ENCODE measurements at places on chromosomes 11 and 22. TPM values are rescaled to one million over a fixed set of nuclear protein-coding genes. Genes with fewer than 3 reads are reported as not detected.

DNA sequence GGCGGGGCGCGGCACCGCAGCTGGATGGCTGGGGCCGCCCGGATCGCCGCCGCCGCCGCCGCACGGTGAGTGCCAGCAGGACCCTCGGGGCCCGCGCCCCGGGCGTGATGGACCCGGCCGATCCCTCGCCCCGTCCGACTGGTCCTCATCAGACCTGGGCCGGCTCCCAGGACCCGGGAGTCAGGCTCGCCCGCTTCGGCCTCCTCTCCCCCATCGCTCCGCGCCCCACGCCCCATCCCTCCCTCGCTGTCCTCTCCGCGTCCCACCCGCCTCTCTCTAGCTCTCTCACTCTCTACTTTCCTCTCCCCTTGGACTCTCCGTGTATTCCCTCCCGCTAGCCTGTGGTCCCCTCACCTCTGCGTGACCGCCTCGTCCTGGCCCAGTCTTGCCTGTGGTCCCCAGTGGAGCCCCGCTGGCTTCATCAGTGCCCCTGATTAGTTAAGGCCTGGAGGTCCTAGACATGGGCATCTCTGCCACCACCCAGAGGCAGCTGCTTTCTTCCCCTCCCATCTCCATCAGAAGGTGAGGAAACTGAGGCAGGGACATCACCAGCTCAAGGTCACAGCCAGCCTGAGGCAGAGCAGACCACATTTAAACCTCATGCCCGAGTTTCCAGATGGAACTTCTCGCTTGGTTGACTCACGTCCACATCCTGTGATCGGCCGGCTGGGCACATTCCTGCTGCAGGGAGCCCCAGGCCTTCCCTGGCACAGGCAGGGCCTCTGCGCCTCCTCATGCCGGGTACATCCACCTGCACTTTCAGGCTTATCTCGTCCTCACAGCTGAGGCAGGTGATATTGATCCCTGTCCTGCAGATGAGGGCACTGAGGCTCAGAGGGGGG lies 429 bp downstream of the SLC39A13 start:
- no peak for DNase-seq
- peaks cover 44% of the 10 kb centered on the region for H3K4me1 ChIP-seq
- peak overlapping the region; percentile 80 for H3K4me3 ChIP-seq
- peak overlapping the region; percentile 96 for H3K27ac ChIP-seq
- no peaks in the 10 kb centered on the region for H3K27me3 ChIP-seq

The APOA1 gene
- not detected for total RNA-seq

The UBE4A gene
- total RNA-seq = 49.0 TPM

DNA sequence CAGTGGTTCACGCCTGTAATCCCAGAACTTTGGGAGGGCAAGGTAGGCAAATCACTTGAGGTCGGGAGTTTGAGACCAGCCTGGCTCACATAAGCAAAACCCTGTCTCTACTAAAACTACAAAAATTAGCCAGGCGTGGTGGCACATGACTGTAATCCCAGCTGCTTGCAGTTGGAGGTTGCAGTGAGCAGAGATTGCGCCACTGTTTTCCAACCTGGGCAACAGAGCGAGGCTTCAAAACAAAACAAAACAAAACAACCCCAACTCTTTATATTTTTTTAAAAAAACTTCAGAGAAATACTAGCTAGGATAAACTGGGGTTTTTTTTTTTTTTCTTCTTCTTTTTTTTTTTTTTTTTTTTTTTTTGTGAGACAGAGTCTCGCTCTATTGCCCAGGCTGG lies 31.8 kb upstream of the RAPSN start:
- H3K36me3 ChIP-seq = peaks cover 69% of the 10 kb centered on the region
- DNase-seq = no peak
- no peak overlapping the region for H3K4me3 ChIP-seq

The CTSW gene
- total RNA-seq = 13.7 TPM

DNA sequence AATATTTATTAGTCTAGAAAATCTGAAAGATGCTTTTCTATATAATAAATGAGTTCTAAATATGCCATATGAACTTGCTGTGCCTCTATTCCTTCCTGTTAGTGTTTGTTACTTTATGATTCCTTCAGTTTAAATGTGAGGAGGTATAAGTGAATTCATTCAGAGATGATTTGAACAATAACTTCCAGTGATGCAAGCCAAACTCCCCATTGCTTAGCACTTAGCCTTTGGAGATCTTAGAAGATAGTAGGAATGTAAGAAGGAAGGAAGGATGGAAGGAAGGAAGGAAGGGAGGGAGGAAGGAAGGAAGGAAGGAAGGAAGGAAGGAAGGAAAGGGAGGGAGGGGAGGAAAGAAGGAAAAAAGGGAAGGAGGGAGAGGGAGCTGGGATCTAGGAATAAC lies 25.1 kb downstream of the MMP13 start:
- H3K36me3 ChIP-seq = no peaks in the 10 kb centered on the region
- DNase-seq = no peak
- H3K4me1 ChIP-seq = peaks cover 3% of the 10 kb centered on the region
- no peak overlapping the region for H3K27ac ChIP-seq

The OR51D1 gene
- total RNA-seq = not detected

DNA sequence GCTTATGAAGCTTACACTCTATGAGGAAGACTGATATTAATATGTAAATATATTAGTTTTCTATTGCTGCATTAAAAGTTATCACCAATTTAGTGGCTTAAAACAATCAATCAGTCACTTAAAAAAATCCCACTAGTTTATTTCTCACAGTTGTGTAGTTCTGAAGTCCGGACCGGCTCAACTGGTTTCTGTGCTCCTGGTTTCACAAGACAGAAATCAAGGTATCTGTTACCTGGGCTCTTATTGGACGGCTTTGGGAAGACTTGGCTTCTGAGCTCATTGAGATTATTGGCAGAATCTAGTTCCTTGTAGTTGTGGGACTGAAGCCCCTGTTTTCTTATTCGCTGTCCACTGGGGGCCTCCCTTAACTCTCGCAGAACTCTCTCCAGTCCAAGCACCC lies 343.0 kb downstream of the RAB38 start:
- no peaks in the 10 kb centered on the region for H3K4me1 ChIP-seq
- H3K27me3 ChIP-seq = no peaks in the 10 kb centered on the region
- no peak overlapping the region for H3K27ac ChIP-seq
- H3K36me3 ChIP-seq = no peaks in the 10 kb centered on the region

DNA sequence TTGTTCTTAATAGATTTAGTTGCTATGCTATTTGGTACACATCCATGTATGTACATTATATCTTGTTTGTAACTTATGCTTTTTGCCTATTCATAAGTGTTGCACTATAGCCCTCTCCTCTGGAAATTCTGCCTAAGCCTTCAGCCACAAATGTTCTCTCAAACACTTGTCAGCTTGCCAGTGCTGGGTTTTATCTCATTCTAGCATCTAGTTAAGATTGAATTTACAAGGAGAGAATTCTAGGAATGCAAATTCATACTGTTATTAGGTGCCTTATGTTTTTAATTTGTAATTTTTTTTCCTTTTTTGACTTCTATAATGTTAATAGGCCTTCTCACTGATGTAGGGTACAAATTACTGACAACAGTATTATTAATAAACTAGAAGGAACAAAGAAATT lies 14.6 kb upstream of the CTSC start:
- H3K36me3 ChIP-seq = no peaks in the 10 kb centered on the region
- no peak overlapping the region for H3K27ac ChIP-seq
- no peak for DNase-seq
- H3K4me1 ChIP-seq = peaks cover 3% of the 10 kb centered on the region

DNA sequence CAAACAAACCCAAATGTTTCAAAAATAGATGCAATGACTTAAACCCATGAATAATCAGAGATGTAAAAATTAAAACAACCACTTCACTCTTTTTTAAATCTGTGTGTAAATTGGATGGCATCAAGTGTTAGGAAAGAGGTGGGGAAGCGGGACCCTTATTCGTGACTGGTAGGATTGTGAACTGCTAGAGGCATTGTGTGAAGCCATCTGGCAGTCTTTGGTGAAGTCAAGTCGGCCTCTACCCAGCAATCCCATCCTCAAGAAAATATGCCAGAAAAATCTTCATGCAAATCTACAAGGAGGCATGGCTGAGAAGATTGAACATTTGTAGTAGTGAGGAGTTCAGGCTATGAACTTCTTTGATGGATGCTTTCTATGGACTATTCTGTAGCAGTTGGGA lies 114.6 kb upstream of the C11orf87 start:
- H3K27me3 ChIP-seq = no peaks in the 10 kb centered on the region
- H3K4me1 ChIP-seq = no peaks in the 10 kb centered on the region
- no peak for DNase-seq
- H3K4me3 ChIP-seq = no peak overlapping the region

- H3K4me1 ChIP-seq = peaks cover 10% of the 10 kb centered on the region
- no peak for DNase-seq
- H3K27me3 ChIP-seq = no peaks in the 10 kb centered on the region
- H3K36me3 ChIP-seq = no peaks in the 10 kb centered on the region
- no peak overlapping the region for H3K27ac ChIP-seq
- no peak overlapping the region for H3K4me3 ChIP-seq
Measured at GRCh38 chr11:35043936-35044335, 95.0 kb upstream of the CD44 start.

GRCh38 chr11:120994091-120994859 lies 29.6 kb upstream of the TBCEL start:
- H3K27ac ChIP-seq = no peak overlapping the region
- no peak for DNase-seq
- H3K36me3 ChIP-seq = no peaks in the 10 kb centered on the region
- H3K27me3 ChIP-seq = peaks cover 4% of the 10 kb centered on the region
